ENCODE measurements at places on chromosomes 5 and 9. TPM values are rescaled to one million over a fixed set of nuclear protein-coding genes. Genes with fewer than 3 reads are reported as not detected.

DNA sequence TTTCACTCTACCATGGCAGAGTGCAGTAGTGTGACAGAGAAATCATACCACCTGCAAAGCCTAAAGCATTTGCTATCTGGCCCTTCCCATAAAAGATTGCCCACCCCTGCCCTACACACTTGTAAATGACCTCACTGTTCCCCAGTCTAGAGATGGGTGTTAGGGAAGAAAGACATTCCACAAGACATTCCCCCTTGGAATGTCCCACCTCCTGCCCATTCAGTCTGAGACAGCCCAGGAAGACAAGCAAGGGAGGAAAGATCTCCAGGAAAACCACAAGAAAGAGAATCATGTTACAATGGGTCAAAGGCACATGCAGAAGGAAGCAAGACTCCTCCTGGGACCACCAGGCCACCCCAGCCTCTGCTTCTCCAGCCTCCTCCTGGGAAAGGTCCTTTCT lies 230.0 kb downstream of the AGTPBP1 start:
- no peak for DNase-seq

- DNase-seq = no peak
These were observed 153.7 kb downstream of the FGF1 start for GRCh38 chr5:142531977-142532780.

DNA sequence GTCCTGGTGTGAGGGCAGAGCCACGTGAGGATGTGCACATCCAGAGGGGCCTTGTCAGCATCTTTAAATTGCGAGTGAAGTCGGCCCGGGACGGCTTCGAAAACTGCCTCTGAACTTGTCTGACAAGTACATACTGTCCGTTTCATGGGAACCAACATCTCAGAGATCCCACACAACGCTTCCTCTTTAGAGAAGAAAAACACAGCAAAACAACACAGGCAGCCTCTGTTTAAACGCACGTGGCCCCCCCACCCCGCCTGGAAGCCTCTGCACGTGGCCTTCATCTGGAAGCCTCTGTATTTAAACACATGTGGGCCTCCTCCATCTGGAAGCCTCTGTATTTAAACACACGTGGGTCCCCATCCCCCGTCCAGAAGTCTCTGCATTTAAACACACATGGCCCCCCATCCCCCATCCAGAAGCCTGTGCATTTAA lies 29.2 kb downstream of the CEP72 start:
- no peak for DNase-seq

Gene CAMK4
- total RNA-seq = 66.1 TPM

DNA sequence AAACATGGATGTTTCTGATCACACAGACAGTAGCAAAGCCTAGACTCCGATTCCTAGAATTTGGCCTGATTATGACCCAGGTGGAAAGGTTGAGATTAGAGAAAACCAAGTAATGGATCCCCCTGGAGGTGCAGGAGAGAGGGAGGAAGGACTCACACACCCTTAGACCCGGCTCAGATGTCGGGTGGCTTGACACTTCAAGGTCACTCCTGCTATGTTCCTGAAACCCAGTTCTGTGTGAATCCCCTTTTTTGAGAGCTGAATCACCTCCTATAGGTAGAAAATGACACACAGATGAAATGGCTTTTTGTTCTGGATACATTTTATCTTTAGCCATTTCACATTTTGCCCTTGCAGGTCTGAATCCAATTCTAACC lies 192.8 kb downstream of the ARRDC3 start:
- DNase-seq = no peak

- DNase-seq = no peak
These were observed 625 bp upstream of the UBLCP1 start for GRCh38 chr5:159262472-159262858.

GRCh38 chr9:26802921-26803320 lies 89.7 kb downstream of the CAAP1 start:
- DNase-seq = no peak

Gene NR4A3
- total RNA-seq = 3.0 TPM
